ENCODE measurements at places on chromosomes 1 and 21.

DNA sequence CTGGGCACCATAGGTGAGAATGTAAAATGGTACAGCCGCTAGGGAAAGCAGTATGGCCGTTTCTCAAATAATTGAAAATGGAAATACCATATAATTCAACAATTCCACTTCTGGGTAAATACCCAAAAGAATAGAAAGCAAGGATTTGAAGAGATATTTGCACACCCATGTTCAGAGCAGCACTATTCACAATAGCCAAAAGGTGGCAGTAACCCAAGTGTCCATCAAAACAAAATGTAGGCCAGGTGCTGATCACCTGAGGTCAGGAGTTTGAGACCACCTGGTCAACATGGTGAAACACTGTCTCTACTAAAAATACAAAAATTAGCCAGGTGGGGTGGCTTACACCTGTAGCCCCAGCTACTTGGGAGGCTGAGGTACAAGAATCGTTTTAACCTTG lies 62.1 kb downstream of the OLIG1 start:
- DNase-seq = no peak

- DNase-seq = no peak
Observed at GRCh38 chr1:200366577-200367253, 43.1 kb downstream of the ZNF281 start.

DNA sequence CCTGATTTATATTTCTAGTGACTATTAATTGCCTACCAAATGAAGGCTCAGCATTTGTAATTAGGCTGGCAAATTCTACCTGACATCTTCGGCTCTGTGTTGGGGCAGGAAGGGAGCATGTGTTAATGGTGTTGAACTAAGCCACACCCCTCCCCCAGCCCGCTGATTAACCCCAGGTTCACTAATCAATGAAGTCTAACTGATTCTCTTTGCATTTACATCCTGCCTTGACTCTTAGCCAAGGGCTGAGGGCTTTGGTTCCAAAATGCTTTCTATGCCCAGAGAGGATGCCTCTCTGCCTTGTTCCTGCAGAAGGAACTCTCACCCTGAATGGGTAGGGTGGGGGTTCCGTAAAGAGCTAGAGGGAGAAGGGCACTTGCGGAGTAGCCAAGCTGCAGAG lies 393.1 kb downstream of the CAMTA1 start:
- DNase-seq = no peak

GRCh38 chr1:108521990-108522393 lies 37.9 kb upstream of the EEIG2 start:
- DNase-seq = no peak

DNA sequence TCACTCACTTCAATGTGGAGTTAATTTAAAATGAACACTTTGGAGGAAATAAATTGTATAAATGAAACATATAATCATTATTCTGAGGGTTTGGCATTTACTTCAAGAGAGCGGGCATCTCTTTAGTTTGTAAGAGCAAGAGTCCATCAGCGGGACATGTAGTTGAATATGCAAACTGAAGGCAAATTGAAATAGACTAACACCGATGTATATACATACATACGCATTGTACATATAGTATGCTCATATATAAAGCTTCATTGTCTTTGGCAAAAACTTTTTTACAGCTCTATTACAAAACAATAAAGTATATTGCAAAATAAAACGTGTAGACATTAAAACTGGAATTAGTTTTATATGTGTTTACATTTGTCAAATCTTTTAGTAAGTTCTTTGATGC lies 328.9 kb downstream of the LTN1 start:
- no peak for DNase-seq

DNA sequence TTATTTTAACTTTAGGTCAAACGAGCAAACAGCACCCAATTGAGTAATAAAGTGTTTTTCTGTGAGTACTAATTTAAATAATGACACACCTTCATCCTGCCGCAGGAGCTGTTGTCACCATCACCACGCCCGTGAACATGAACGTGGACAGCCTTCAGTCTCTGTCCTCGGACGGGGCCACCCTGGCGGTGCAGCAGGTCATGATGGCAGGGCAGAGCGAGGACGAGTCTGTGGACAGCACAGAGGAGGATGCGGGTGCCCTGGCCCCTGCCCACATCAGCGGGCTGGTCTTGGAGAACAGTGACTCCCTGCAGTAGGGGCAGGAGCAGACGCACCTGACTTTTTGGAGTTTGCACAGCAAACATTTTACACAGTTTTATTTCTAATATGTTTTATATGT lies 45.9 kb downstream of the CBS start:
- DNase-seq = no peak

- peak; percentile 66 for DNase-seq
Observed at GRCh38 chr1:155005076-155006011, 2.7 kb downstream of the ZBTB7B start.

GRCh38 chr1:44681905-44682882 lies 7.7 kb downstream of the ARMH1 start:
- DNase-seq = no peak

GRCh38 chr1:234954613-234955012 lies 174.0 kb downstream of the TOMM20 start:
- DNase-seq = no peak

- peak; percentile 71 for DNase-seq
Observed at GRCh38 chr21:43703035-43703880, 15.7 kb upstream of the PDXK start.

Data from head of caudate nucleus (tissue), 42 donors.